ENCODE measurements at places on chromosomes 6 and 20.

DNA sequence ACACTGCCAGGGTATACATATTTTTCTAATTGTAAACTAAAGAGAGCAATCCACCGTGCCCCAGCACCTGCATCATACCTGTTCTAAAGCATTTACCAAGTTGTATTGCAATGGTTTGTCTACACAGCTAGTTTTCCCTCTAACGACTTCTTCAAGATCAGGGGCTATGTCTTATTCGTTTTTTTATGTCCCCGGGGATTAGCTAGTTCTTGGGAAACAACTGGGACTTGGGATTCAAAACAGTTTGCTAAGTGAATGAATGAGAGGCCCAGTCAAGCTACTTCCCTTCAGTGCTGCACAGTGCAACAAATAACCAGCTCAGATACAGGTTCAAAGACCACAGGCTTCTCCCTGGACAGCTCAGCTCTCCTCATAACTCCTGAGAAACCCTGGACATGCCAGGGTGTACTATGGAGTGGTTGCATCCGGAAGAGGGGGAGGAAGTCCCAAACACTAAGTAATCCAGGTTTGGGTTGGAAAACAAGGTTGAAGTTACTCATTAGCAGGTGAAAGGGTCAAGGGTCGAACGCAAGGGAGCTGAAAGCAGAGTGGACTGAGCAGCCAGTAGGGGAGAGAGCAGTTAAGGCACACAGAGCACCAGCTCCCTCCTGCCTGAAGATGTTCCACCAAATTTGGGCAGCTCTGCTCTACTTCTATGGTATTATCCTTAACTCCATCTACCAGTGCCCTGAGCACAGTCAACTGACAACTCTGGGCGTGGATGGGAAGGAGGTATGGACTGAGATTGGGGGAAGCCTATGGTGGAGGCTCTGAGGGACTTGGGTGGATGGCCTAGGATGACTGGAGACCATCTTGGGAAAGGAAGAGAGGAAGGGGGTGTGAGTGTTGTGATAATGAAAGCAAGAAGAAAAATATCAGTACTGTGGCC is at the start of gene APOM:
TSS of gene APOM (plus strand) at position 546 of the 889 bp plus-strand sequence. CDS start at position 619, 73 bp downstream.
- no peak for DNase-seq

- no peak for DNase-seq
Observed at GRCh38 chr20:9301129-9302090, 213.0 kb upstream of the LAMP5 start.

- no peak for DNase-seq
Observed at GRCh38 chr6:53360093-53360912, 11.6 kb upstream of the ELOVL5 start.

DNA sequence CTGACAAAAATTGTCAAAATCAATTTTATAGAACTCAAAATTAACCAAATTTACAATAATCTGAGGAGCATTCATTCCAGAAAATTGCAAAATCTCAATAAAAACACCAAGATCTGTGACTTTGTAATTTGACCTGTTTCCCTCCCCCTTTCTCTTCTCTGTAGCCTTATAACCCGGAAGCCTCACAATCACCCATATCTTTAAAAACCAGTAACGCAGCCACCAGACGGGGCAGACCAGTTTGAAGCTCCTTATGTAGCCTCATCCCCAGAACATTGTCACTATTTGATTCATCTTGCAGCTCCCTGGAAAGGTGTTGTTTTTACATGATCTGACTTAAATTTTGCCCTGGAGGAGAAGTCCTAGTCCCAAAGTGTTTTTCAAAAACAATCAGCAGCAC is 27.5 kb upstream of the TGM6 start:
- no peak for DNase-seq

GRCh38 chr6:34084591-34085290 is 61.1 kb downstream of the GRM4 start:
- DNase-seq = no peak

GRCh38 chr20:21781446-21782075 is 76.1 kb downstream of the PAX1 start:
- DNase-seq = no peak

DNA sequence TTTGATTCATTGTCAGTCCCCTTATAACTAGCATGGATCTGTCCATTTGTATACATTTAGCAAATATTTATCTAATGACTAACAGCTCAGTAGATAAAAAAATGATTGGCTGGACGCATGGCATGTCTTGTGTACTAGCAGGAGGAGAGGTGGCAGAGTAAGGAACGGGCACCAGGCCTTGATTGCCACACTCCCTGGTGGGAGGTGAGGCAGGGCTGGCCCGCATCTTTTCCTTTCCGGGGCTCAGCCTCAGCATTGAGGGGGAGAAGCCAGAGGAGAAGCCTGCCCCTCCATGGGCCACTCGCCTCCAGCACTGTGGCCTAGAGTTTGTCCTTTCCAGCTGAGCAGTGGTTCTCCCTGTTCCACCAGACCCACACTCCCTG is 84.9 kb upstream of the TMEM181 start:
- DNase-seq = no peak
